ENCODE measurements at places on chromosomes 3 and 15. TPM values are rescaled to one million over a fixed set of nuclear protein-coding genes. Genes with fewer than 3 reads are reported as not detected.

Gene DGKG
- polyA plus RNA-seq: 4.8 TPM

Gene TWF2
- 30.2 TPM for polyA plus RNA-seq

GRCh38 chr15:73632670-73633058, 525 bp downstream of the NPTN start:
- DNase-seq: peak; percentile 16

DNA sequence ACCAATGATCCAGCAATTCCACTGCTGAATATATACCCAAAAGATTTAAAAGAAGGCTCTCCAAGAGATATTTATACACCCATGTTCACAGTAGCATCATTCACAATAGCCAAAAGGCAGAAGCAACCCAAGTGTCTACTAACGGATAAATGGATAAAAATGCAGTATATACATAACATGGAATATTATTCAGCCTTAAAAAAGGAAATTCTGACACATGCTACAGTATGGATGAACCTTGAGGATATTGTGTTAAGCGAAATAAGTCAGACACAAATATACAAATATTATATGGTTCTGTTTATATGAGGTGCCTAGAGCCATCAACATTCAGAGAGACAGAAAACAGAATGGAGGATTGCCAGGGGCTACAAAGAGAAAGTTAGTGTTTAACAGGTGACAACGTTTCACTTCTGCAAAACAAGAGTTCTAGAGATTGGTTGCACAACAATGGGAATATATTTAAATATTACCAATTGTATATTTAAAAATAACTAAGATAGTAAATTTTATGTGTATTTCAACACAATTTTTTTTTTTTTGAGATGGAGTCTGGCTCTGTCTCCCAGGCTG, 69.4 kb downstream of the STAG1 start:
- no peak for DNase-seq

Gene CILP
- polyA plus RNA-seq: 1.5 TPM

Gene BCL2A1
- polyA plus RNA-seq: 0.86 TPM

Gene ECE2
- polyA plus RNA-seq: not detected

Gene CCDC12
- 45.5 TPM for polyA plus RNA-seq

DNA sequence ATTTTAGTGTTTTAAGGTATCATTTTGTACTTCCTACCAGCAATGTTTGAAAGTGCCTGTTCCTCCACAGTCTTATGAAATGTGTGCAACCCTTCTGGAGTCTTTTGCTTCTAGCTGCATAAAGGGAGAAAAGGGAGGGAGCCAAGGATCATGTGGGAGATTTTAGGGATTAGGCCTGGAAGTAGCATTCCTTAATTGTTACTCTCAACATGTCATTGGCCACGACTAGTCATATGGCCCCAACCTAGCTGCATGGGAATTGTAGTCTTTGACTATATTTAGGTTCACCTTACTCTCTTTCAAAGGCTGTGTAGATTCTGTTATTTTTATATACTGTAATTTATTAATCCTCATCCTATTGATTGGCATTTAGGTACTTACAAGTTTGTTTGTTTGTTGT, 14.9 kb downstream of the CRTAP start:
- no peak for DNase-seq

GRCh38 chr3:151869181-151869580, 4.3 kb upstream of the SUCNR1 start:
- no peak for DNase-seq

- DNase-seq: no peak
Measured at GRCh38 chr15:28100516-28101195, 1.5 kb upstream of the OCA2 start.

Gene ZNF774
- 5.9 TPM for polyA plus RNA-seq

DNA sequence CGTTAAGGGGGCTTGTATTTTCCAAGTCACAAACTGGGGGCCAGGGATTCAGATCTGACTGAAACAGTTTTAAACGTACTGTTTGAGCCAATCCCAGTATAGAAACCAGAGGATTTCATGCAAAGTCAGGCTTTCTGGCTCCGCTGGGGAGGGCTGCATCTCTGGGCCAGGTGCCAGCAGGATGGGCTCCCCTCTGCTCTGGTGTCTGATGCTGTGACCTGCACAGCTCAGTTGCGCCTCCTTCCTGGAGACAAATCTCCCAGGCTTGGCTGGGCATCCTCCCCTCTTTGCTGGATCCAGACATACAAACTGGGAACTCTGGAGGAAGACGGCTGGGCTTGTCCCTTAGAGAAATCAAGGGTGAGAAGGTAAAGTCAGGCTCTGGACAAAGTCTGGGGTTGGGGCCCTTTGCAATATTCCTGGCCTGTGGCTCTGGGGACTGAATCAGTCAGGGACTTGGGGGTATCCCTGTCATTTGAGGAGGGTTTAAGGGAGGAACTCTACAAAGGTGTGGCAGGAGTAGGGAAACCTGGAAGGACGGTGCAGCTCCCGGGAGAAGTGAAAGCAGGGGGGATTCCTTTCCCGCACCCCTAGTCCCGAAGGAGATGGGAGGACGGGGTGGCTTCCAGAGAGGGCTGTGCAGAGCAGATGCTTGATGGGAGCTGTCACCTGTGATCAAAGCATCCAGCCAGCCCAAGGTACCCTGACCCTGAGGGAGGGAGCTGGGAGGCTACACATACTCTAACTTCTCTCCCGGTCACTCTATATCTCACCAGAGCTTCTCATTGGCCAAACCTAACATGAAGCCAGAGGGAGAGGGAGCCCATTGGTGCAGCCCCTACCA, 114.8 kb upstream of the ATP2B2 start:
- no peak for DNase-seq

GRCh38 chr15:93341164-93341563, 252.2 kb upstream of the RGMA start:
- no peak for DNase-seq

Gene NANOGP8
- not detected for polyA plus RNA-seq

- DNase-seq: peak; percentile 88
Measured at GRCh38 chr15:83446904-83447709, at the start of gene SH3GL3. SH3GL3 (plus strand) TSS chr15:83447341; CDS start chr15:83447534, 193 bp downstream.

DNA sequence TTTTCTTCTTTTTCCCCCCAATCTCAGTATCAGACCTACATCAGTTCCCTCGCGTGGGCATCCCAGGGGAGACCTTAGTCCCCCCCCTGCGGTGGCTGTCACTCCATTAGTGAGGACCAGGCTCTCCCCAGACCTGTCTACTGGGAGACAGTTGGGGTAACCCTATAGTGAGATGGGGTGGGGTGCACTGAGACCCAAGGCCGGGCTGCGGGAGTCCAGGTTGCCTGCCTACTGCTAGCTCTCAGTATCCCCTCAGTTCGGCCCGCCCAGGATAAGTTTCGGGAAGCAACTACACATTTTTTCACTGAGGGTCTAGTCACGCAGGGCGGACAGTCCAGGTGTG, 671 bp upstream of the DCUN1D1 start:
- no peak for DNase-seq

DNA sequence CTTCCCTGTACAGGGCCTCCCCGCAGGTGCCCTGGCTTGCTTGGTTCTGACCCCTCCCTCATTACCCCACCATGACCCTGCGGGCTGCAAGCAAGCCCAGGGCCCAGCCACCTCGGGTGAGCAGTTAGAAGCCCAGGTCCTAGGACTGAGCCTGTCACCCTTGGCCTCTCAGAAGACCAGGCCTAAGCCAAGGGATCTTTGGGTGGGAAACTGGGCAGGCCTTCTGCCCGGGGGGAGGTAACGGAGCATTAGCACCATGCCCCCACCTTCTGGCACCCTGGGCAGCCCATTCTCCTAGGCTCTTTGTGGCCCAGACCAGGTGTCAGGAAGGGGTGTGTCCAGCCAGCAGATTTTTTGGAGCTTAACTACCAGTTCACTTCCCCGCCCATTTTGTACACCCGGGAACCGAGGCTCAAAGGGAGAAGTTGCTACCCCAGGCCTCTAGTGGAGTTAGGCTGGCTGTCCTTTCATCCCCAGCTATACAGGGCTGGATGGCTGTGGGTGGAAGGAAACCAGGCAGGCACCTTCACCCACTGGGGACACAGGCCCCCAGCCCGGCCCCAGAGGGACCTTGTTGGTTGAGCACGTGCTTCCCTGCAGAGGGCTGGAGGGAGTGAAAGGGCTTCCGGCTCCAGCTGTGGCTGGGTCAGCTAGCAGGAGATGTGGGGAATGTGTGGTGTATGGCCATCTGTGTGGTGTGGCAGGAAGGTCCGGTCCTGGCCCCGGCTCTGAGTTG, 1.4 kb downstream of the CSK start:
- no peak for DNase-seq

DNA sequence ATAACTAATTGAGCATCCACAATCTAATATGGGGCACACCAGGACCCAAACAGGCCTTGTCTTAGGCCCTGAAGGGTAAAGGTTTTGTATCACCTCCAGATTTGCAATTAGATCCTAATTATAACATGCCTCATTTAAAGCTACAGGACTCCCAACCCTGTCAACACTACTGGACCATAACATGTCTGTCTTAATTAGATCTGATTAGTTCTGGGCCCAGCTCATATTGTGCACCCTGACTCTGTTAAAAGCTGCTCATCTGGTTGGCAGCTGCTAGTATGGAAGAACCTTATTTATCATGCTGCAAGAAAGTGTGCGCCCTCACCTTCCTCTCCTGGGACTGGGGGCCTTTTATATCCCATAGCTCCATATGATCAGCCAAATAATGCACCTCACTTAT, 457.8 kb downstream of the ROBO1 start:
- DNase-seq: no peak

DNA sequence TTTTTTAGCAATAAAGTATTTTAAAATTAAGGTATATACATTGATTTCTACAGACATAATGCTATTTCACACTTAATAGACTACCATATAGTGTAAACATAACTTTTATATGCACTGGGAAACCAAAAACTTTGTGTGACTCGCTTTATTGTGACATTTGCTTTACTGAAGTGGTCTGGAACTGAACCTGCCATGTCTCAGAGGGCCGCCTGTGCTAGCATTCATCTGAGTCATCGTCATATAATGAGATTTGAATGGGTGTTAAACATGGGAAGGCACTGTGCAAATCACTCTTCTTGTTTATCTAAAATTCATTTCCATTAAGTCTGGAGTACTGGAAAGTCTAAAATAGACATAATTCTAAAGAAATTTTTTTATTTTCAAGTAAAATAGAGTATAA, 12.9 kb downstream of the EIF2AK4 start:
- no peak for DNase-seq

DNA sequence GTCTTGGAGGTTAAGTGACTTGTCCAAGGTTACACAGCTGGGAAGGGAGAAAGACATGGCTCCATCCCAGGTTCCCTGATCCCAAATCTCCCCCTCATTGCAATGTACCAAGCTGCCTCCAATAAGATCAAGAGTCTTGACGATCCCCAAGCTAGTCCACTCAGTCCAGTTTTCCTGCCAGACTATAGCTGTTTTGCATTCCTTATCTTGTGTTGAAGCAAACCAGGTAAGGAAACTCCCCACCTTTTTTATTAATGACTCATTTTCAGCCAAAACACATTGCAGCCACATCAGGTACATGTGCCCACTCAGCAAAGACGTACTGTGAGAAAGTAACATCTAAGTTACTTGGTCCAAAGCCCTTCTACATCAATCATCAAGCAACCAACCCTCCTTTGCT, 41.9 kb downstream of the LIPC start:
- DNase-seq: no peak

- no peak for DNase-seq
Measured at GRCh38 chr15:39243396-39243795, 337.5 kb upstream of the THBS1 start.

- DNase-seq: no peak
Measured at GRCh38 chr3:15667484-15667883, 65.9 kb downstream of the BTD start.

GRCh38 chr15:29276366-29276765, 6.7 kb upstream of the NSMCE3 start:
- DNase-seq: no peak

Gene RARRES1
- polyA plus RNA-seq: 112 TPM

DNA sequence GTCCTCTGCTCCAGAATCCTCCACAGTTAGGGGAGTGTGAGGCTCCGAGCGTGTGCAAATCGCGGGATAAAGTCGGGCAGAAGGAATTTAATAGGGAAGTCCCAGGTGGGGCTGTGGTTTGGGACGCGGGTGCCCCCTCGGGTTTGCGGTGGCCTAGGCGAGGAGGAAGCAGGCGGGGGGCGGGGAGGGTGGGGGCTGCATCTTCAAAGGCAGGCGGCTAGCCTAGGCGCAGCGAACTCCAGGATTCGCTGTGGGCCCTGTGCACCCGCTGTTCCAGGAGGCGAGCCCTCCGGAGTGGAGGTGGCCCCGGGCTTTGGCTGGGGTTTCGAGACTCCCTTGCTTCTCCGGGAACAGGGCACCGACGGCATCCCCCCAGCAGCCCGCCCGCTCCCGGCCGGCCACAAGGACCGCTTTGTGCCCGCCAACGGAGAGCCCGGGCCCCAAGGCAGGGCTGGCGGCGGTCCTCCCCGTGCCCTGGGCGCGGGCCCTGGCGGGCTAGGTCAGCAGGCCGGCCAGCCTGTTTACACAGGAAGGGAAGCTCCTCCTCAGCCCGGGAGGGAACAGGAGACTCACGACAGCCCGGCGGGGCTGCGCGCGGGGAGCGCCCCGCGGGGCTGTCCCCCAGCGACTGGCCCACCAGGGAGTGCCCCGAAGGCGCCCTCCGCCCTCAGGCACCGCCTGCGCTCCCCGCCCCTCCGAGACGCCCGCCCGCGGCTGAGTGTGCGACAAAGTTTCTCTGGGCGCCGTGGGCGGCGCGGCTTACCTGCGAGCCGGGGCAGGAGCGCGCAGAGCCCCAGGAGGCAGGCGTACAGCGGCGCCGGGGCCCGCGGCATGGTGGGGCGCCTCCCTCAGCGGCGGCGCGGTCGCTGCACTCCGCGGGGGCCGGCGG, 753 bp downstream of the ITGB5 start:
- DNase-seq: peak; percentile 84

Gene SEMA6D
- polyA plus RNA-seq: 48.2 TPM

- no peak for DNase-seq
Measured at GRCh38 chr3:55173504-55173903, 245.6 kb upstream of the LRTM1 start.

DNA sequence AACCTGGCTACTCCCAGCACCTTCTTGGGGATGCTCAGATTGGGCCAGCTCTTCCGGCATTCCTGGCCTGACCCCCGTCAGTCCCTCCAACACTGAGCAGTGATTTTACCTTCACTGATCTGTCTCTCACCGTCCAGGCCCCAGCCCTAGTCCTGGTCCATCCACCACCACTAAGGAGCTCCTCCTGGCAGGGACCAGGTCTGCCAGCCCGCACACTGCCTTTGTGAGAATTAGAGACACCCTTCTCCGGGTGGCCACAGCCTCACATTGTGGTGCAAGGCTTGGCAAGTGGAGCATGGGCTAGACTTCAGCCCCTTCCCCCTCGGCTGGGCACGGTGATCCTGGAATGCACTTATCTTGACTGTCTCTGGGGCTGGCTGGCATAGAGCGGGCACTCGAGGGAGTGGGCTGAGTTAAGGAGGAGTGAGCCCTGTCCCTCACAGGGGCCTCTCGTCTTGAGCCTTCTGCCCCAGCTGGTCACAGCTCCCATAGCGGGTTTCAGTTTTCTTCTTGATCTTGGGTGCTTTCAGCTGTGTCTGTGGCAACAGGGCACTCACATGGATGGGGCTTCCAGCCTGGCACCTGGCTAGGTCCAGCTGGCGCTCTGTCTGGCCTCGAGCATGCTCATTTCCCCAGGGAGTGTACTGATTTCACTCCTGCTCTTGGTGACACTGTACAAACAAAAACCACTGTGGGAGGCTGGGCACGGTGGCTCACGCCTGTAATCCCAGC, 53.9 kb downstream of the LINGO1 start:
- peak; percentile 61 for DNase-seq

Gene TM4SF1
- 102 TPM for polyA plus RNA-seq

Gene THPO
- 2.3 TPM for polyA plus RNA-seq

Gene EXD1
- polyA plus RNA-seq: not detected
